ENCODE measurements at places on chromosomes 4 and X.

DNA sequence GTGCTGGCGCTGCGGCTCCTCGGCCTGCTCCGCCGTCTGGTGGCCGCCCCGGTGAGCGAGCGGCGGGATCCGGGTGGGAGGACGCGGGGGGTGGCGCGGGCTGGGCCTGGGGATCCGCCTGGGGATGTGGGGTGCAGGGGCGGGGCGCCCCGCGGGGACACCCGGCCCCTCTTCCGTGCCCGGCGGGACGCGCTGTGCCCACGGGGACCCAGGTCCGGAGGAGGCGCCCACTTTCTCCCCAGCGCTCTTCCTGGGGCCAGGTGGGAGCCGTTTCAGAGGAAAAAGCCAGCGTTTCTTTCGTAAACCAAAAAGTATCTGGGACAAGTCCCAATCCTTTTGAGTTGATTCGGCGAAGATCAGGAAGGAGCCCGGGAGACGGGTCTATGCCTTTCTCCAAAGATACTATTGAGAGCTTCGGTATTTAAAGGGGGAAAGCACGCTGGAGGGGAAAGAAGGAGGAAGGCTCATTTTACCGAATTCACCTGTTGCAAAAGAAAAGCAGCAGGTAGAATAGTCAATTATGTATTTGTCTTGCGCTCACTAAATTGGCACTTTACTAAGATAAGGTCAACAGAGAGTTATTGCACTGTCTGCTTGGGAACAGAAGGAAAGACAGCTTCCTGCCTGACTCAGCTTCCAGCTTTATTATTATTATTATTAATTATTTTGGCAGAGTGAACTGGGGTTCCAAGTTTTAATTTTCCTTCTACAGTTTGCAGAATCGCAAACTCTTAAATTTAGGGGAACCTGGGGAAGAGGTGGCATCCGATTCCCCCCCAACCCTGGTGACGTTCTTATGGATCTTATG, 81.5 kb upstream of the CD99 start:
- DNase-seq: no peak

DNA sequence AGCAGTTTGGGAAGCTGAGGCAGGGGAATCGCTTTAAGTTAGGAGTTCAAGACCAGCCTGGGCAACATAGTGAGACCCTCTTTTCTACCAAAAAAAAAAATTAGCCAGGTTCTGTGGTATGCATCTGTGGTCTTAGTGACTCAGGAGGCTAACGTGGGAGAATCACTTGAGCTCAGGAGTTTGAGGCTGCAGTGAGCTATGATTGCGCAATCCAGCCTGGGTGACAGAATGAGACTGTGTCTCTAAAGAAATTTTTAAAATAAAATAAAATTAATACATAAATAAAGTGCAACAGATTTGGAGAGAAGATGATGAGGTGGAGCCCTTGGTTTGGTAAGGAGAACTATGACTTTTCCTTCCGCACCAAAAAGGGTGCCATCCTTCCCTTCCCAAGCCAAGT, 436.9 kb downstream of the NLGN4X start:
- DNase-seq: no peak

GRCh38 chr4:16875487-16875886, 23.0 kb downstream of the LDB2 start:
- no peak for DNase-seq

DNA sequence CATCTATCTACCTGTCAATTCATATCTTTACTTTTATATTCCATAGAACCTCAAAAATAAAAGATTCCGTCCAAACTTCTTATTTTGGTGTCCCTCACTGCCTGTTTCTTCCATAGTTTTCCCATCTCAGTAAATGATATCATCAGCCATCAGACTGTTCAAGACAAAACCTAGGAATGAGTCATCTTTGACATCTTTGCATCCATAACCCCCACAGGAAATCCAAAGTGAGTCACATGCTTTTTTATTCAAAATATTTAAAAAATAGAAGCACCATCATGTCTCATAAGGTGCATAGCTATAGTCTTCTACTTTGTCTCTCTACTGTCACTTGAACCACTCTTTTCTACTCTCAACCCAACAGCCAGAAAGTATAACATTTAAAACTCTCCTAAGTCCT, 29.9 kb upstream of the CXXC4 start:
- DNase-seq: no peak

GRCh38 chr4:37561196-37561802, 124.9 kb downstream of the RELL1 start:
- no peak for DNase-seq

GRCh38 chr4:153787061-153787560, 1.8 kb downstream of the SFRP2 start:
- DNase-seq: peak; percentile 73

DNA sequence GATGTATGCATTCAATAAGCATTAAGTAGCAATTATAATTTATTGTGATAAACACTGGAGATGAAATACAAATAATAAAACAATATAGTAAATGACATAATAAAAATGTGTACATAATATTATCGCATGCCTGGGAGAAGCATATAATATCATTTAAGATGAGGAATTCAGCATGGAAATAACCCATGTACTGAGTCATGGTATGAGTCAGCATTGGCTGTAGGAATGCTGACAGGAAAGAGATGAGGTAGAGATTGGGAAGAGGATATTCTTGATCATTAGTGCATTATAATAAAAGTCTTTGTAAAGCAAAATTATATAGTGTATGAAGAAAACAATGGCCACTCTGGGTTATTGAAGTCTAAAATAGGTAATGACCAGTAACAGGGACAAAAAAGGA, 82.8 kb downstream of the MAGEB10 start:
- DNase-seq: no peak

GRCh38 chr4:10581022-10581421, 103.5 kb downstream of the CLNK start:
- DNase-seq: no peak

DNA sequence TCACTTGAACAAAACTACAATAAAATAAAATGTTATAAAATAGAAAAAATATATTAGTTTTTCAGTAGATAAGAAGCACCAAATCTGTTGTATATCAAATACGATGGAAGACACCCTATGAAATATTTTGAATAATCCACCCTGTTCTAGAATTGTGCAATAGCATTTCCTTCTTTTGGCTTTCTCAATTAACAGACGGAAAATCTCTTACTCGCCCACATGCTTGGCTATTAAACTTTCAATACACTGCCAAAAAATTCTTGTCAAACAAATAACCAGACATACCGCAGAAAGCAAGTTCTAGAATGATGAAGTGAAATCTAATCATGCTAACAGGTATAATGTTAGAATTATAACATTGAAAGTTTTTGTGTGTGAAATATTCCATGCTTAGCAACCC, 671.6 kb upstream of the SLIT2 start:
- DNase-seq: peak; percentile 3

GRCh38 chr4:40150932-40151331, 45.9 kb upstream of the RHOH start:
- no peak for DNase-seq

DNA sequence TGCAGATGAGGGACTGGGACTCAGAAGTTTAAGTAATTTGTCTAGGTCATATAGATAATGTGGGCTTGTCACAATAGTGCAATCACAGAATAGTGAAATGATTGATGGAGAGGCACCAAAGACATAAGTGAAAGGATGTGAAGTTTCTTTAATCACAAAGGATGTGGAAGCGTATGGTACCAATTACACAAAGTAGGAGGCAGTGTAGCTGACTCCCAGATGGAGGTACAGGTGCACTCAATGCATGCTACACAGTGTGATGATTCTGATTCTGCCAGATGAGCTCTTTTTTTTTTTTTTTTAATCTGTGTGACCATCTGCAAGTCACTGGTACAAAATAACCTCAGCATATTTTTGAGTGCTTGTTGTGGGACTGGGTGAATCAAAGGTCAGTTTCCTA, 411.3 kb downstream of the SPRY1 start:
- no peak for DNase-seq

DNA sequence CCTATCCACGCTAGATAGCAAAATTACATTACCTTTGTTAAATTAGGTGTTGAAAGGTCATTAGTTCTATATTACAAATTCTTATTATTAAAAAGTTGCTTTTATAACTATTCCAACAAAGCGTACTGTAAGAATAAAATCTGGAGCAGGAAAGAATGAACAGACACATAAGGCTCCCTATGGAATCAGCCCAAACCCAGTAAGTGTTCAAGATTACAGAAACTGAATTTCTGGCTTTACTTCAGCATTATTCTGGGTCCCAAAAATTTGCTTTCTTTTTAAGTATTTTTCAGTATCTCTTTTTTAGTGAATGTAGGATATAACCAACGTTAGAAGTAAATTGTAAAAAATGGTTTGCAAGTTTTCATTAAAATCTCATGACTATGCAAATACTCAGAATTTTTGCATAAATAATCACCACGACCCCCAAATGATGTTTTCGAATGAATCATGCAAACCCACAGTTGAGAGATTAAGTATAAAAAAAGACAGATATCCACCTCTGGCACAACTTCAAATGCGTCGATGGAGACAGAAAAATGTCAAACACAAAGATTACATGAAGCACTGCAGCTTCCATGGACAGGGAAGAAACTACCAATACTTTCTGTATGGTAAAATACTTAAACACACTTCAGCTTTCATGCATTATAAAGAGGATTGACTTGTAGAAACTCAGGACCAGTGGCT, 238.5 kb downstream of the RASL11B start:
- DNase-seq: no peak

DNA sequence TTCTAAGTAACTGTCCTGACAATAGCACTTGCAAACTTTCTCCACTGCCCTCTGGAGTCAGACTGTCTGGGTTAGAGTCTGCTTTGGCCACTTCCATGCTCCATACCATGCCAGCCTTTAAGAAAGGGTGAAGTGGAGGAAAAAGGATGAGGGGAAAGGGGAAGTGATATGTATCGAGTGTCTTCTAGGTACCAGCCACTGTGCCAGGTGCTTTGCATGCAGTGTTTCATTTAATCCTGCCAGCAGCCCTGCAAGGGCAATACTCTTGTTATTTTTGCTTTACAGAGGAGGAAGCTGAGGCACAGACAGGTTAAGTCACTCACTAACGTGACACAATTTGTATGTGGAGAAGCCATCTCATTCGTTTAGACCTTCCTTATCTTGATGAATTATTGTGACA, 55.6 kb downstream of the RTL9 start:
- DNase-seq: no peak

DNA sequence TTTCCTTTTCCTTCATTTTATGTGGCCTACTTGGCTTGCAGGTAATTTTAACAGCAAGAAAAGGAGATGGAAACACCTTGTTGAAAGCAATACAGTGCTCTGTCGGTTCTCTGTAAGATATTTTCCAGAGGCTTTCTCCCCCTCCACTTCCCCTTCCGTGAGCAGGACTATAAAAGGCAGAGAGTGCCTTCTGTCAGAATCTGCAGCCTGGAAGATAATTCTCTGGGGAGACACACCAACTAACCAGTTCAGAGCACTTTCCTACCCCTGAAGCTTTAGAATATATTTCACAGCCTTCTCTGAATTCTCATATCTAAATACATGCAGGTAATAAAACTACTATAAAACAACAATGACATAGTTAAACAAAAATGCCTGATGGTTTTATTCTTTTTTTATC, 141.1 kb downstream of the IDS start:
- no peak for DNase-seq

DNA sequence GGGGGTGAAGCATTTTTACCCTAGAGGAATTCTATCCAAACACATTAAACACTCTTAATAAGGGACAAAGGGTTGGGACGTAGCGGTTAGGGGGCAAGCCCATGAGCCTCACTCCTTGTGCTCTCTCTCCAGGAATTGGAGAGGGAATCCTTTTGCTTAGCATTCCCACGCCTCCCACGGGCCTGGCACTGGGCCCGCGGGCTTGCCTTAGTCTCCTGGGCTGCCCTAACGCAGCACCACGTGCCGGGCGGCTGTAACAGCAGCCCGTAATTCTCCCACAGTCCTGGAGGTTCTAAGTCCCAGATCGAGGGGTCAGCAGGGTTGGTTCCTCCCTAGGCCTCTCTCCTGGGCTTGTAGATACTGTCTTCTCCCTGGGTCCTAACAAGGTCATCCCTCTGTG, 67.5 kb downstream of the TBL1X start:
- no peak for DNase-seq

- no peak for DNase-seq
Observed at GRCh38 chrX:19758539-19758938, 128.9 kb downstream of the SH3KBP1 start.

DNA sequence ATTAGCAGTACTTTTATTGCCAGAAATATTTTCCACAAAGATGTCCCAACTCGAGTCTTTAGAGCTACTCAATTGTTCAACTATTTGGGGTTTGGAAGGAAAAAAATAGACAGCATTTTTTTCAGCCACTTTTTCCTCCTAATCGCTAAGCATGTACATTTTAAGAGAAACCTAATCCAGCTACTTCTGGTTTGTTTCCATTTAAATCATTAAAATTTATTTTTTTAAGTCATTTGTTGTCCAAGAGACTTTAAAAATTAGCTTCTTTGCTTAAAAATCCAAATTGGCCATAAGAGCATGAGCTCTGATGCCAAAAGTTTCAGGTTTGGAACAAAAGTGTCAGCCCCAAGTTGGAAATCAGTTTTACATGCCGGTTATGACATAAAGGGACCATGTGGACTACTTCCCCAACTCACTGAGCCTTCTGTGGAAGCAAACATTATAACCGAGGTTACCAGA, 186.3 kb upstream of the INTU start:
- peak; percentile 91 for DNase-seq

- no peak for DNase-seq
Observed at GRCh38 chr4:35461931-35462659, 782.2 kb downstream of the ARAP2 start.

- DNase-seq: peak; percentile 38
Observed at GRCh38 chr4:138235419-138235952, 6.7 kb downstream of the SLC7A11 start.

DNA sequence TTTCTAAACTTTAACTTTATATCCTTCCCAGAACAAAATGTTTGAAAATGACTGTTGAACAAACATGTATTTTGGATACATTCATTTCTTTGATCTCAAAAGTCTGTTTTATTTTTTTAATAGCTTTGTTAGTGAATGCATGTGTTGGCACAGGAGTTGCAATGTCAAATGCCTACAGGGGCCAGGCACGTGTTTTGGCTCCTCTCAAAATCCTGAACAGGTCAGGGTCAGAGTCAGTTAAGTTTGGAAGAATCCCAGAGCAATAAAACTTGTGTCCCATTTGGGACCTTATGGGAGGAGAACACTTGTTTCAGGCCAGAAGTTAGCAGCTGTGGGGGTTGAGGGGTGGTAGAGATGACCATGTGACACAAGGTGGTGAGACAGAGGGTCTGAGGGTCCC, 29.0 kb upstream of the CCDC110 start:
- DNase-seq: no peak

DNA sequence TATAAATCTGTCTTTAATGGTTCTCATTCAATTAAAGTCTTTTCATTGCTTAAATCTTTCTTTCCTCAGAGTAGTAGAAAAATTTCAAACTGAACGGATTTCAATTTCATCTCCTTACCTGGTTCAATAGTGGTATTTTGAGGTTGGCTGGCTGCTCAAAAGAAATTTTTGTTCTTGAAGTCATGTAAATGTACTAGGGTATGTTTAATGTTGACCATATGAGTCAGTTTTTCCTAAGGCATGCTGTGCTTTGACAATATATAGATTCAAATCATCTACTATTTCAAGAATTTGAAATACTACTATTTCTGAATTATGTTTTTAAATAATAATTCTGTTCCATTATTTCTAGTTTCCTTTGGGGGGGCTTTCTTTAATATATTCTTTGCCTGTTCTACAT, 105.5 kb downstream of the PACRGL start:
- no peak for DNase-seq
